ENCODE measurements at places on chromosomes 2 and 18. TPM values are rescaled to one million over a fixed set of nuclear protein-coding genes. Genes with fewer than 3 reads are reported as not detected.
A peak's percentile ranks its signal among the peaks of the same experiment; 100 is the strongest.

- DNase-seq: no peak
Measured at GRCh38 chr2:96082211-96083063, 33.9 kb downstream of the ADRA2B start.

DNA sequence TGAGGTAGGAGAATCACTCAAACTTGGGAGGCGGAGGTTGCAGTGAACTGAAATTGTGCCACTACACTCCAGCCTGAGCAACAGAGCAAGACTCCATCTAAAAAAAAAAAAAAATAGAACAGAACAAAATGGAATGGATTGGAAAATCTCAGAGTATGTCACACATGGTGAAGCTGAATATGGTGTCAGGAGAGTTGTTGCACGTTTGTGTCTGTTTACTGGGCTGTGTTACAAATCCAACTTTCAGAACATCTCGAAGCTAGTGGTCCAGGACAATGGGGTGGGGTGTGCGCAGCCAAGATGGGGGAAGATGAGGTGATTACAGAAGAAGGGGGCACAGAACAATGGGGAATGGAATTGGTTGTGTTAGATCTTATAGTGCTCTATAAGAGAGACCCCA is 17.6 kb downstream of the SAG start:
- no peak for DNase-seq

The PSTPIP2 gene
- 0.08 TPM for total RNA-seq

The CRYGC gene
- total RNA-seq: not detected

GRCh38 chr18:68387246-68387645 is 327.7 kb downstream of the TMX3 start:
- no peak for DNase-seq

The LONRF2 gene
- total RNA-seq: 1.2 TPM

- no peak for DNase-seq
Measured at GRCh38 chr18:23503963-23504344, 643 bp downstream of the RMC1 start.

DNA sequence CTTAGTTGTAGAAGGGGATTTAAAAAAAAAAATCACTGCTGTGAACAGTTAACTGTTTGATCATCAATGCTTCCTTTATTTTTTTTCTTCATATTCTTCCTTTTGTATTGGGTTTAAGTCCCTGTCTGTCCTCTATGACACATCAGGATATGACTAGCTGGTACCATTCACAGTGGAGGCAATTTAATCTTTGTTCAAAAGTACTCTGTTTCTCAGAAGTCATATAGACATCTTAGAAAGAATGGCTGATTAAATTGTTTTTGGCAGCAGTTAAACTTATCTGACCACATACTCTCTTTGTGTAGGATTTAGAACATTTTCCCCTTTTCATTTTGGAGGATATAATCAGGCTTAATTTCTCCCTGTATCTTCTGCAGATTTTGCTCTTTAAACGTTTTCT is 807.8 kb upstream of the CDH2 start:
- no peak for DNase-seq

DNA sequence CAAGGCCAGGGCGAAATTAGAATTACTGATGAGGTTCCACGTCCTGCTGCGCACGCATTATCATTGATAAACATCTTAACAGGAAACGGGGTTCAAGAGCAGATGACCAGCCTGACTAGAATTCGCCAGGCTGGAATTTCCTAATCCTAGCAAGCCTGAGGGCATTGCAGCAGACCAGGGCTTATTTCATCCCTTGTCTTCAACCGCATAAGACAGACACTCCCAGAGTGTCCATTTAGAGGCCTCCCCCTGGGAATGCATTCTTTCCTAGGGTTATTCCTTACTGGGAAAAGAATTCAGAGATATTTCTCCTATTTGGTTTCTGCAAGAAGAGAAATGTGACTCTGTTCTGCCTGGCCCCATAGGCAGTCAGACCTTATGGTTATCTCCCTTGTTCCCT is 486.8 kb downstream of the DPP10 start:
- DNase-seq: no peak

The IMMT gene
- total RNA-seq: 57.9 TPM

DNA sequence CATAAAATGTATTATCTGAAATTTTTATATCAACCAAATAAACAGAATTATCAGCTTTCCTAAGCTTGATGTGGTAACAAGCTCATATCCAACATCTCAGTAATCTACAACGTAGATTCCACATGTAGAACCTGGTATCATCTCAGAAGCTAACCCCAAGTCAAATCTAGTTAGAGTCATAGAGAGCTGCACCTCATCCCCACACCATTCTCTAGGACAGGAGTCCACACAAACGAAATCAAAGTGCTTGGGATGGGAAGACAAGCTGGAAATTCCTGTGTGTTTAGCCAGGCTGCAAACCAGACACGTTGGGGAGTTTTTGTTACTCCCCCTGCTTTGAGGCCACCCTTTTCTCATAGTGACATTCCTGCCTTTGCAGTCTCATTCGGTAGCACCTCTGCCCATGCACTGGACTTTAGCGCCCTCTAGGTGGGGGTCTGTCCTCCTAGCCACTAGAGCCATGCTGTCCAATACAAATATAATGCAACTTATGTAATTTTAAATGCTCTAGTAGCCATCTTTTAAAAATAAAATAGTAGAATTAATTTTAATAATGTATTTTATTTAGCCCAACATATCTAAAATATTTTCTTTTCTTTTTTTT is 28.1 kb upstream of the SATB2 start:
- peak; percentile 69 for DNase-seq

The SERPINB7 gene
- total RNA-seq: not detected

- DNase-seq: no peak
Measured at GRCh38 chr18:25408293-25408692, 56.3 kb upstream of the ZNF521 start.

DNA sequence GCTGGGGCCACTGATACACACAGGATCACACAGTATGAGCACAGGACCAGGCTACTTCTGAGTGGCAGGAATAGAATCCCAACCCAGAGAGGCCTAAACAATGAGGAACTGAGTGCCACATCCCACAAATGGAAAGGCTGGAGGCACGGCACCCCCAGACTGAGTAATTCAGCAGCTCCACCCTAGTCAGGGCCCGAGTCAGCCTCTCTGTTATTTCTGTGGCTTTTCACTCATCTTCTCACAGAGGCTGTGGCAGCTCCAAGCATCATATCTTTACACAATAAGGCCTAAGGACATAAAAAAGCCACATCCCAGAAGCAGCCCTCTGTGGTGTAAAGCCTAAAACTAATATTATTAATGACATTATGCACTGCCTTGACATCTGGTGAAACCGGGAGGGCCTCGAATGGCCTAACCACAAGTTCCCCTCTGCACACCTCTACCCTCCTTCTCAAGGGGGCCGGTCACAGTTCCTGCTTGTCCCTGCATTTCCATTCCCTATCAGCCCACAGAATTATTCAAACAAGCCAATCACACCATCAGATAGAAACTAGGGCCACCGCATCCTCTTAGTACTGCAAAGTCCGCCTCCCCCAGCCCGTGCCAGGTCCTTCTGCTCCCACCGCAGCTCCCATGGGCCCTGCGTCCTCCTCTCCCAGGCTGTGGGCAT is 12.5 kb upstream of the MAL start:
- no peak for DNase-seq

DNA sequence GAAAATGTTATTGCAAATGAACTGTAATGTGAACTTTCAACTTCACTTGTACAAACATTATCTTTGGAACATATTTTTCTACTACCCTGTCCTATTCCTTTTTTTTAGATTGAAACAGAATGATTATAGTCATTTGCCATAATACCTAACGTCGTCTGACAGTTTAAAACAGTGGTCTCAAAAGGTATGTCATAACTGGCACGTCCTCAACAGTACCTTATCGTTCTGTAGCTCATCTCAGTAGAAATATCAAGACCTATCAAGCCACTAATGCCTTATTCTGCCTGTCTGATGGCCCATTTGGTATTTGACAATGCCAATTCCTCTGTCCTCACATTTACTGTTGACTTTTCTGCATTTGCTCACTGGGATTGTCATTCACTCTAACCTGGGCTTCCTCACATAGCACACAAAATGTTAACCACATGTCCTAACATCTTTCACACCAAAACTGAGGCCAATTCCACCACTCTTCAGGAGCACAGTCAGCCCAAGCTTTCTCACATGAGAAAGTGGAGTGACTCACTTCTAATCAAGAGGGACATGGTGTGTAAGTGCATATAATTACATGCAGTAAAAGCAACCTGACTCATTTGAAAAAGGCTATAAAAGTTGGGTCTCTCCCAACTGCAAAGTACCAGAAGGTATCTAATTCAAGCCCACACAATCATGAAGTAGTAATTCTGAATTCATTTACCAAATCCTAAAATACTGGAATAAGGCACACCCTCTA is 34.8 kb downstream of the DNER start:
- no peak for DNase-seq

DNA sequence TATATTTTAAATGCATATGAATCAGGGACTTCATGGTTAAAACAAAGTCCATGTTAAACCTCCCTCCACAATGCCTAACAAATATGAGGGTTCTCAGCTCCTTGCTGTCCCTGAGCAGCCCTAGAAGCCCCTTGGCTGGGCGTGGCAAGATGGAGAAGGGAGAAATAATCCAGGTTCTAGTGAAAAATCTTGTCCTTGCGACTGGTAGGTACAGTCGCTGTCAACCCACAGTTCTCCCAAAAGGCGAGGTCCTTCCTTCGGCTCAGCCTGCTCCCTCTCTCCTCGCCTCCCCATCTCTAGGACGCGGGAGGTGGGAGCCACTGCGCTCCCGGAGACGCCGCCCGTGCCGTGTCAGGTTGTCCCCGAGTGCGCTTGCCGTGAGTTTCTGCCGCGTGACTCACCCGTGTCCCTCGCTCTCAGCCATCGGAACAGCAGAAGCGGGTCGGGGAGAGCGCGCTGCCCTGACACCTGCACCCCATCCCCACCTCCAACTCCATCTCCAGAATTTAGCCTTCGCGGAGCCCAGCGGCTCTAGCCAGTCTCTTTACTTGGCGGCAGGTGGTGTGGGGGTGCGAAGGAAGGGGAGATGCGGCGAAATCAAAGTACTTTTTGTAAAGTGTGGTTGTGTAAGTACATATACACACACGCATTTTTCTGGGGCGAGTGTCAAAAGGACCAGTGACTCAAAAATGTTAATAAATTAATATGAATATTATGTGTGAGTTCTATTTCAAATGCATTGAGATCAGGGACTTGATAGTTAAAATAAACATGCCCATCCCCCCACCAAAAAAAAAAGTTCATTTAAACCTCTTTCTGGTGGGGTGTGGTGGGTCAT is 65.1 kb upstream of the TMEM17 start:
- DNase-seq: no peak

The IL1A gene
- 0.06 TPM for total RNA-seq

The ARHGEF4 gene
- total RNA-seq: 1.4 TPM

The SERPINB3 gene
- total RNA-seq: not detected

The SDC1 gene
- total RNA-seq: 44.7 TPM

DNA sequence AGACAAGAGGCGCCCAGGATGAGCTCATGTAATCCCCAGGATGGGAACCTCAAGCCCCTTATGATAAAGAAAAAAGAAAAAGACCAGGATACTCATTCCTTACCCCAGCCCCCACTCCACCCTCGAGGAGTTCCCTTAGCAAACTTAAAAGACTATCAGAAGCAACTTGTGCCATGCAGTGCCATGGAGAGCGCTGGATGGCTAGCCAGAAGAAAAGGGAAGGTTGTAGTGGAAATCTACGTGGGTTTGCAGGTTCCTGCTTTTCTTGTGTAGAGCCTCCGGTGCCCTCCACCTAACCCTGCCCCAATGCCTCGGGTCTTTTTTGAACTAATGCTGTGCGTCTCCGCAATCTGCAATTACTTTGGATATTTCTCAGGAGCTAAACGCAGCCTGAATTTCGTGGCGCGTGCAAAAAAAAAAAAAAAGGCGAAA is 16.2 kb upstream of the BCL11A start:
- no peak for DNase-seq

- no peak for DNase-seq
Measured at GRCh38 chr18:3985020-3985419, 470.1 kb downstream of the DLGAP1 start.

DNA sequence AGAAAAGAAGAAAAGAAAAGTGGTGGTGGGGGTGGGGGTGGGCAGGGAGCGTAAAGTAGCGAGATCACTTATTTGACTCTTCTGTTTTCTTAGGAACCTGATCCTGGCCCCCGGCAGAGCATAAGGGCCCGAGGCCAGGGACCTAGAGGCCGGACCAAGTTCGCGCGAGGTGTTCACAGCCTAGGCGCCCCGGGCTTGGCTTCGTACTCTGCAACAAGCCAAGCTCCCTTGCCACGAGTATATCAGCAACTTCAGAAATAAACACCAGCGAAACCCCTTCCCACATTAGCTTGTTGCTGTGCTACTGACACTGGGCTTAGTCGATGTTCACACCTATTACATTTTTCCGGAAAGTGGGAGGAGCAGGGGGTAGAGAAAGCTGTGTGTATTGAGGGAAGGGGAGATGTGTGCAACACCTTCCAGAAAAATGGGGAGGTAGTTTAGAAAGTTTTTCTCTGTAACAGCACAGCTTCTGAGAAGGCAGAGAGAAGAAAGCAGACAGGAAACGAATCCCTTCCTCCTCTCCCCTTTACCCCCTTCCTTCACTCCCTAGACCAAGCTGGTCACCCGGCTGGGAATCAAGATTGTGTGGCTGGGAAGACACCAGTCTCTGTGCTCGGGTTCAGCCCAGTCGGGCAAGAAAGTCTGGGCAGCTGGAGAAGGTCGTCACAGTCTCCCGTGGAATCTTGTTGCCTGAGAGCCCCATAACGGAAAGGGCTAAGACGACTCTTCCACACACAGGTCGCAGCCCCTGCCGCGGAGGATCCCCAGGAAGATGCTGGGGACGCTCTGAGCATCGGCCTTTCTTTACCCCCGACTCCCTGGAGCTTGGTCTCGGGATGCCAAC is 12.0 kb upstream of the SATB2 start:
- DNase-seq: no peak

Data from H4 (cell line).